Prostate gland (tissue), 2 donors: ENCODE measurements at places on chromosomes 4 and X. TPM values are rescaled to one million over a fixed set of nuclear protein-coding genes. Genes with fewer than 3 reads are reported as not detected.

Gene GASK1B
- 27.3 TPM for total RNA-seq

Gene NLRP2B
- total RNA-seq: 0.57 TPM

- no peak for DNase-seq
These were observed 11.5 kb downstream of the HCFC1 start for GRCh38 chrX:153960077-153960476.

GRCh38 chr4:87967193-87967592 is 8.3 kb upstream of the SPP1 start:
- no peak for DNase-seq

DNA sequence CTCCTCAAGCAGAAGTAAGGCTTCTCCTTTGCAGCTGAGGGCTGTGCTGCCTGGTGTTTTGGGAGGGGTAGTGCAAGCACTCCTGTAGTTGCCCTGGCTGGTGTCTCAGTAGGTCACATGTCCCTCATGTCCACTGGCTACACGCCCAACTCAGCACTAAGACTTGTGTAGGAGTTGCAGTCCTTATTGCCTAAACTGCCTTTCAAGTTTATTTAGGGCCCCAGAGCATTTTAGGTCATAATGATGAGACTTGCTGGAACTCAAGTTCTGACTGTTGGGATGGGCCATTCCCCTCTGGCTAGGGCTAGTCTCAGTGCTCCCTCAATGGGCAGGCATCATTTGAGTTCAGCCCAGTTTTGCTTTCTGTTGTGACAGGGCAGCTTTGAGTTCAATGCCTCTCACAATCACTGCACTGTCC is 44.1 kb downstream of the PPM1K start:
- no peak for DNase-seq
